Suprapubic skin (tissue), 4 donors: ENCODE measurements at places on chromosomes 5 and 9. TPM values are rescaled to one million over a fixed set of nuclear protein-coding genes. Genes with fewer than 3 reads are reported as not detected.

Gene IFNA21
- not detected for total RNA-seq

GRCh38 chr9:130988905-130989304, 20.1 kb upstream of the LAMC3 start:
- DNase-seq, result no peak

DNA sequence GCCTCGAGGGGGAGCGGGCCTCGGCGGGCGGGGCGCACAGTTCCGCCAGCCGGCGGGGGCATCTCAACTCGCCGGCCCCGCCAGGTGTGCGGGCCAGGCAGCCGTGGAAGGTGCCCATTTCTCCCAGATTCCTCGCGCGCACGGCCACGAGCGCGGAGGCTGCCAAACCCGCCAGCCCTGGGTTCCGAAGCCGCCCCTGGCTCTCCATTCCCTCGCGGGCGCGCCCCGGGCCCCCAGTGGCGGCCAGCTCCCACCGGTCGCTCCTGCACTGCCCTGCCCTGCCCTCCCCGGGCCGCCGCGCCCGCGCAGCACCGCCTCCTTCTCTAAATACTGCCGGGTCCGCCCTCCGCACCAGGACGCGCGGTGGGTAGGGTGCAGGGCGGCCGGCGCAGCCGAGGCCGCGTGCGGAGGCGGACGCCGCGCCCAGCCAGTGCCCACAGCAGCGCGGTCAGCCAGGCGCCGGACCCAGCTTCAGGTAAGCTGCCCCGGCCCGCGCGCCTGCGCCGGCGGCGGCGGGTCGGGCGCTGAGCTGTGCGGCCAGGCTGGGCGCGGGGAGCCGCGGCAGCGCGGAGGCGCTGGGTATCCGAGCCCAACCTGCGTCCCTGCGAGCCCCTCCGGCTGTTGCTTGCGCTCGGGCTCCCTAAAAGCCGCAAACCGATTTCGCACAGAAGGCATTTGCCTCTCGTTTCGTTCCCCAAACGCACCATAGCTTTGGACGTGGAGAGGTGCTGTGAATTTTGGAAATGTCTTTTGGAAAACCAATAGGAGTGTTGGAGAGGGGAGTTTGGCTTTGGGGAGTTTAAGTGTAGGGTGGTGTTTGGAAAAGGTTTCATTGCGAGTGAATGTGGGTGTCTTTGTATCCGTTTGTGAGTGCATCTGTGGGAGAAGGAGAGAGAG, at the start of gene TMEM171:
Gene TMEM171 (plus strand): TSS at position 354 of the 897 bp plus-strand sequence. CDS start 2,799 bp downstream, outside the sequence.
- no peak for DNase-seq

GRCh38 chr5:39399135-39400036, 25.4 kb downstream of the DAB2 start:
- DNase-seq, result no peak
